ENCODE measurements at places on chromosomes 12 and 14. TPM values are rescaled to one million over a fixed set of nuclear protein-coding genes. Genes with fewer than 3 reads are reported as not detected.

- DNase-seq = no peak
These were observed 2.2 kb downstream of the BLOC1S1 start for GRCh38 chr12:55718015-55718414.

GRCh38 chr14:68193970-68194681 lies 374.5 kb downstream of the RAD51B start:
- DNase-seq = no peak

GRCh38 chr14:58740379-58740935 lies 102.7 kb downstream of the DACT1 start:
- DNase-seq = no peak

DNA sequence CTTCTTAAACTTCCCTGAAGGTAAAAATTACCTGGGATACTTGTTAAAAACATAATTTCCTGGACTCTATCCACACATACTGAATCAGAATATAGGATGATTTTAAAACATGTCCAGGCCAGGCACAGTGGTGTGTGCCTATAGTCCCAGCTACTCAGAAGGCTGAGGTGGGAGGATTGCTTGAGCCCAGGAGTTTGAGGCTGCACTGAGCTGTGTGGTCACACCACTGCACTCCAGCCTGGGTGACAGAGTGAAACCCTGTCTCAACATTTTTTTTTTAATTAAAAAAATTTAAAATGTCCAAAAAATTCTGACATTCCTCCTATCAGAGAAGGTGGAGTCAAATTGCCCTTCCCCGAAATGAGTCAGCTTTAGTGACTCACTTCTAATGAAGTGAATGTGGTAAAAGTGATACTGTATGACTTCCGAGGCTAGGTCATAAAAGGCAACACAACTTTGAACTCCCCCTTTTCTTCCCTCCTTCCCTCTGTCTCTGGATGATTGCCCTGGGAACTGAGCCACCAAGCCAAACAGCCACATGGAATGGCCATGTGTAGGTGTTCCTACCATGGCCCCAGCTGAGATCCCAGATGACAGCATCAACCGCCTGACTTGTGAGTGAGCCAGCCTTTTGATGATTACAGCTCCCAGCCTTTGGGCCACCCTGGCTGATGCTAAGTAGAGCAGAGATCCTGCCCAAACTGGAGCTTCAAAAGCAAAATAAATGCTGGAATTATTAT lies 36.3 kb downstream of the LIMA1 start:
- DNase-seq = peak; percentile 80

GRCh38 chr14:74634964-74635363 lies 22.9 kb upstream of the LTBP2 start:
- no peak for DNase-seq

GRCh38 chr12:94988471-94988870 lies 15.0 kb downstream of the NDUFA12 start:
- no peak for DNase-seq

GRCh38 chr14:95555053-95555452 lies 20.2 kb downstream of the GLRX5 start:
- no peak for DNase-seq

GRCh38 chr14:104290756-104291122 lies 152.4 kb downstream of the KIF26A start:
- DNase-seq = no peak

DNA sequence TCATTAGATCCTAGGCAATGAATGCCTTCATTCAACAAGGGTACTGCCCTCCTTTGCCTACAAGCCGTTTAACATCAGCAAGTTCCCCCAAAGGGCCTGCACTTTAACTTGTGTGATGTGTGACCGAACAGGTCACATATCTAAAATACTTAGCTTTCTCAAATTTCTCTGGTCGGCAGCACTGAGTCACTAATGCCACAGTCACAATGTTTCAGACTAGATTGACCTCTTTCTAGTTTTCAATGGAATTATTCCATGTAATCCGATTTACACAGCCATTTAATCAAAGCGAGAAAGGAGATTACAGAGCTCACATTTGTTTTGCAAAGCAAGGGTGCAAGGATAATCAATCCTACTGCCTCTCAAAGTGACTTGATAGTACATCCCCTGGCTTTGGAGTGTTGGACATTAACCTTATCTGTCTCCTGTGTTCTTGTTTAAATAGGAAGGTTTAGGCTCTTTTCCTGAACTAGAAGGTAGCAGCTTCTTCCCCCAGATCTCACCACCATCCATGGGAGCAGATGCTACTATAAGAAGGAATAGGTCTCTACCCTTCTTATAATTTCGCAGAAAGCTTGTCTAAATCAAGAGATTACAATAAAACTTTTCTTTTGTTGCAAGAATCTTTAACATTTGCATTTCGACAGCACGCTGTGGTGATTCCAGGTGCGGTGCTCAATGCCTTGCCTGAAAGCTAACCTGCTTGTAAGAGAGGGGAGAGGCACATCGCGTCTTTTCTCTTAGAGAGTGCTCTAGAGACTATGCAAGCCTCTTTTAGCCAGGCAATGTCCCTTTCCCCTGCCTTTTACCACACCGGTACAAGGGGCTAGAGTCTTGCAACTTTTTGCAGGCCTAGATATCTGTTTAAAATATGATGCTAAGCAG lies 1.8 kb downstream of the KITLG start:
- no peak for DNase-seq

GRCh38 chr12:115023279-115024265 lies 339.6 kb upstream of the TBX3 start:
- DNase-seq = peak; percentile 78

GRCh38 chr14:22386924-22387775 lies 201.9 kb downstream of the DAD1 start:
- peak; percentile 93 for DNase-seq

PARPBP gene
- total RNA-seq = 1.4 TPM

ENDOU gene
- total RNA-seq = not detected

Data from stomach (tissue), 19 donors.